ENCODE measurements at places on chromosomes 3 and 15.

DNA sequence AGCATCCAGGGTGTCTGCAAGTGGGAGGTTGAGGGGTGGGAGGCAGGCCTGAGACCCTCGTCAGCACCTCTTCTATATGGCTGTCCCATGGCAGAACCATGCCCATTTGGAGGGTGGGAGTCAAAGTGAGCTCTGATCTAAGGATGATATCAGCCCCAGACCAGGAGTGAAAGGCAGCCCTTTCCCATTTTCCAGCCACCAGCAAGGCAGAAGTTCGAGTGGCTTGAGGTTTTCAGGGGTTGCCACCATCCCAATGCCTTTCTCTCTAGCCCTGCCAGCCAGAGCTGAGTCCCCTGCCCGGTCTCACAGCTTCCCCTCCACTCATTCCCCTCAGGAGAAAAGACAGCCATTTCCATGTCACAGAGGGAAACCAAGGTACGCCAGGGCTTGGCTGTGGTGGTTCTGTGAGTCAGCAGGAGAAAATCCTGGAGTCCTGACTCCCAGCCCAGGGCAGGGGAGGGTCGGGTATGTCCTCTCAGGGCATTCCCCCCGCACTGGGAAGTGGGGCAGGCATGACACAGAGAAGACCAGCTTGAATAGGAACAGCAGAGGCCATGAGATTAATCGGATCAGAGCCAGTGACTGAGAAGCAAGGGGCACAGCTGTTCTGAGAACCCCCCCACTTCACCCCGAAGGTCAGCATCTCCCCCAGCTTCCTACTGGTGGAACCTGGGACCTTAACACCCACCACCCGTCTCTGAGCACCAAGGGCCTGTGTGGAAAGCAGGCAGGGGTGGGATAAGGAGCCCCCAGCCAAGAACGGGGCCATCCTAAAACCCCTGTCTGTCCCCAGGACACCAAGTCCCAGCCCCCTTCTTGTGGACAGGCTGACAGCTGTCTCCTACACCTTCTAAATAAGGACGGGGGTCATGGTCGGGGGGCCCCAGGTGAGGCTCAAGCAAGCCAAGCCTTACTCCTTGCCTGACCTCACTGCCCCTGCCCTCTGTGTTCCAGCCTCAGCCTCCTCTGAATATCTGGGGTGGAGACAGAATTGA lies 965 bp upstream of the SLC38A3 start:
- no peak for DNase-seq

DNA sequence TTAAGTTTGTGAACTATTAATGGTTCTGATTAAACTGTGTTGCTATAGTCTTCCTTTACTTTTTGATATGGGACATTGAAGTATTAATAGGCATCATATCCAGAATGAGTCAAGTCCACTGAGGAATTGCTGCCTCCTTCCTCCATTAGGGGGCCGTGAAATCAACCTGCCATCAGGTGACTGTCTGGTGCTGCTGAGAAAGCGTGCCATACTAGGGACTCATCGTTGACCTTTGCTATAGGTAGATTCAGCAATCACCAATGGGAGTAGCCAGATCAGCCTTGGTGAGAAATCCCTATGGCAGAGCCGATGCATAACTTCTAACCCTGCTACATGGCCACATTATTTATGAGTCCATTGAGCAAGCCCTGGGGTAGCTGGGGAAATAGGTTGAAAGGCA lies 30.1 kb upstream of the SLC28A2 start:
- no peak for DNase-seq

- DNase-seq = no peak
These were observed 11.5 kb downstream of the CRYGS start for GRCh38 chr3:186532598-186533072.

- no peak for DNase-seq
These were observed 17.9 kb upstream of the POLG start for GRCh38 chr15:89352476-89352875.

GRCh38 chr3:11717301-11717700 lies 73.6 kb upstream of the VGLL4 start:
- no peak for DNase-seq

DNA sequence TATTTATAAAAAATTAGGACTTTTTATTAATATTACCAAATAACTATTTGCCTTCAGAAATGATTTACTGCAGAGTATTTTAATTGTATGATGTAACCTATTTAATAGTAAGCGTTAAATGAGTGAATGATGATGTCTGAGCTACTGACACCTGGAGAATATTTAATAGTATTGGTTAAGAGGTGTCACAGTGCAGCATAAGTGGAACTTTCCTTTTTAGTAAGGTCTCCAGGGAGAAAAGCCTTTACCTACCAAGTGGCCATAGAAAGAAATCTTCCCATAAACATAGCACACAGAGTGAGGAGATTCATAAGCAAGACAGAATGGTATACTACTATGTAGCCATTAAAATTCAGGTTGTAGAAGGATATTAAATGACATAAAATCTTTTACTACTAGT lies 441.7 kb downstream of the TBL1XR1 start:
- DNase-seq = peak; percentile 25

GRCh38 chr3:81920816-81921215 lies 159.4 kb upstream of the GBE1 start:
- no peak for DNase-seq

DNA sequence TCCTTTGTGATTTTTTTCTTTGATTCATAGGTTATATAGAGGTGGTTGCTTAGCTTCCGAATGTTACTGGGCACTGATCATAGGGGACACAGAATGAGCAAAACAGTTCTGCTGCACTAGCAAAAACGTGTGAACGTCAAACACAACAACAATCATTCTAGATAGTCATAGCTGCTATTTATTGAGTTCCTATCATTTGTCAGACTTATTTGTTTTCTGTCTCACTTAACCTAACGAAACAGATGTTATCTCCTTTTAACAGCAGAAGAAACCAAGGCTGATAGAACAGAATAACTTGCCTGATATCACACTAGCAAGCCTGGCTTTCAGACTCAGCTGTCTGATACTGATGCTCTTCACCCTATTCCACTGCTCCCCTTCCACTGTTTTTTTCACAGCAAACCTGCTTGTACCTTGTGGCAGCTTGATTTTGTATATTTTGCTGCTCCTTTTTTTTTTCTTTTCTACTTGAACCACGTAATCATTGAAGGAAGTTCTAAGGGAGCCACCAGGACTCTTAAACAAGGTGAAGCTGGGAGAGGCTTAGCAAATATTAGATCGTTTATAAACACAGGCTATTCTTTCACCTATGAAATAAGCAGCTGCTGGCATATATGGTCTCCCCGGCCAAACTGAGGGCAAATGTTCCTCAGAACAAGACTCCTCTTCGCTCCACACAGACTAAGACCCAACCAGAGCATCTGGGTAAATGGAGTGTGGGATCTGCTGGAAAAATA lies 78.8 kb downstream of the MCF2L2 start:
- DNase-seq = no peak

DNA sequence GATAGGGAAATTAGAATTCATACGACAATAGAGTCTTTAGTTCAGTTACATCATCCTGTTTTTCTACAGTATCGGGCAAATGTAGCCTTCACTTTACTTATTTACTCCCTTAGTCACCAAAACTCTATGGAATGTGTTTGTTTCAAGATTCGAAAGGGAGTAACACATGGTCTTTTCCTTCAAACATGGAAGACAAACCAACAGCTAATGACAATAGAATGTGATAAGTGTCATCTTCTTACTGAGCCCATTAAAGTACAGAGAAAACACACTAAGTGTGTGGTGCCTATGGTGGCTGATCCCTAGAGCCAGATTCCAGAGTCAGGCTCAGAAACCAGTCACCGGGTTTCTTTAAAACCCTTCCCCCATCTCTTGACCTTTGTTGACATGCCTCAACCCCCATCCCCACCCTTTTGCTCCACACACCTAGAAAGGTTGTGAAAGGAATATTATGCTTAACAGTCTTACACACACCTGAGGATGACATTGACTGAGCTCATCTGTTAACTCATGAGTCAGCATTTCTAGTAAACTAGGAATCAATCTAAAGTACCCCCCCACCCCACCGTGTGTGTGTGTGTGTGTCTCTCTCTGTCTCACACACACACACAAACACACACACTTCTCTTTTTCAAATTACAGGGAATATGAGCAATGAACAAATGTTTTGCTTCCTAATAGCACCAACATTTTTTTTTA lies 549.6 kb upstream of the CCDC54 start:
- no peak for DNase-seq
